Stimulated activated CD4-positive, alpha-beta T cell treated with anti-CD3 and anti-CD28 coated beads, Interleukin-2, amount 100 ng/mL, for 48 hours (primary cell): ENCODE measurements at places on chromosomes 2 and 18.

DNA sequence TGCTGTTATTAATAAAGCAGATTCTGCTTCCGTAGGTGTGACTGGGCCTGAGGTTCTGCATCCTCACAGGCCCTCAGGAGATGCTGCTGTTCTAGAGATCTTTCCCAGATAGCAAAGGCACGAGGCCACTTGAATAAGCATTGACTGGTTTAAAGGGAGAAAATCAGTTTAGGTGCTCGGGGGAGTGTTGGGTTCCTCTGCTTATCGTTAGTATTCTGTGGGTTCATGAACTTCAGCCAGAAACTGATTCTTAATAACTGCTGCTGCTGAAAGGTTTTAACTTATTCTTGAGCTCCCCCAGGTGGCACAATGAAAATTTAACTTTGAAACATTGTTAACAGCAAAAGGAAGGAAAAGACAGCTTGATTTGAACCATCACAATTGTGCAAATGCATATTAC lies 56.9 kb downstream of the ITGA6 start:
- DNase-seq: no peak

DNA sequence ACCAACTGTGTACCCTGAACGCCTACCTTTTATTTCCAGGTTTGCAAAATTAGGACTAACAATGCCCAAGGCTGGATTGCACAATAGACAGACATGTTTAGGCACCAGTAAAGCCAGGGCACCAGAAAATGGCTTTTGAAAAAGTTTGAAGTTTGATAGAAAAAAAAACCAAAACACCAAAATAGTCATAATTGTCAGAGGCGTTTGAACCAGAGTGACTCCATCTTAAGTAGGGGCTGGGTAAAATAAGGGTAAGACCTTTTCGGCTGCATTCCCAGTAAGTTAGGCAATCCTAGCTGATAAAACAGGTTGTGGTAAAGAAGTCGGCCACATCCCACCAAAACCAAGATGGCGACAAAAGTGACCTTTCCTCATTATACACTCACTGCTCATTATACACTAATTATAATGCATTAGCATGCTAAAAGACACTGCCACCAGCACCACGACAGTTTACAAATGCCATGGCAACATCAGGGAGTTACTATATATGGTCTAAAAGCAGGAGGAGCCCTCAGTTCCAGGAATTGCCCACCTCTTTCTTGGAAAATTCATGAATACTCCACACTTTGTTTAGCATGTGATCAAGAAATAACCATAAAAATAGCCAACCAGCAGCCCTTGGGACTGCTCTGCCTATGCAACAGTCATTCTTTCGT lies 105.1 kb upstream of the MSH2 start:
- no peak for DNase-seq

GRCh38 chr2:151946899-151947812 lies 118.9 kb upstream of the ARL5A start:
- no peak for DNase-seq

DNA sequence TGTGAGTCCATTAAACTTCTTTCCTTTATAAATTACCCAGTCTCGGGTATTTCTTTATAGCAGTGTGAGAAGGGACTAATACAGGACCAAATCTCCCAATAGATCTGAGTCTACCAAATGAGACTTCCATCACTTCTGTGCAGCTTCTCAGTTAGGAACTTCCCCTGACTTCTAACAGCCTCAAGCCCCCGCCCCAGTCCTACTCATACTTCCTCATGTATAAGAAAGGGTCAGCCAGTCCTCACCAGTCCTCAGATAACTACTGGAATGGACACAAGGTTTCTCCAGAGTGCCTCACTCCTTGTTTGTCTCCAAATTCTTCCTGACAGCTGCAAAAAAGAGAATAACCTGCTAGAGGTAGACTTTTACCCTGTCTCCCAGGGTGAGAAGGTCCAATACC lies 19.5 kb downstream of the TTC32 start:
- DNase-seq: no peak

DNA sequence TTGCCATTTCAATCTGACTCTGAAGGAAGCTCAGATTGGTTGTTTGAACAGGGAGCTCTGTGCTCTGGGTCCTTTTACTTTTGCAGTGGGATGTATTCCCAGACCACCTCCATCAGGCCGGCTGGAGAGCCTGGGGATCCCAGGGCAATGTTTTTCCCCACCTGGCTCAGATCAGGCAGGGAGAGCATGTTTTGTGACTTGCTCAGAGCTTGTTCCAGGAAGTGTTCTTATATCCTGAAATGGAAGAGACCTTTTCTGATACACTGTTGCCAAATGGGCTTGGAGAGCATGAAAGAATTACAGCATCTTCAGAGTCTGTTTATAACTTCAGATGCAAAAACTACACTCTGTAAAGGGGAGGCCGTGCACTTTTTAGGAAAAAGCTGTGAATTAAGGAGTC lies 56.0 kb downstream of the LIPG start:
- DNase-seq: no peak

GRCh38 chr18:76231402-76231801 lies 263.6 kb downstream of the ZNF516 start:
- no peak for DNase-seq

DNA sequence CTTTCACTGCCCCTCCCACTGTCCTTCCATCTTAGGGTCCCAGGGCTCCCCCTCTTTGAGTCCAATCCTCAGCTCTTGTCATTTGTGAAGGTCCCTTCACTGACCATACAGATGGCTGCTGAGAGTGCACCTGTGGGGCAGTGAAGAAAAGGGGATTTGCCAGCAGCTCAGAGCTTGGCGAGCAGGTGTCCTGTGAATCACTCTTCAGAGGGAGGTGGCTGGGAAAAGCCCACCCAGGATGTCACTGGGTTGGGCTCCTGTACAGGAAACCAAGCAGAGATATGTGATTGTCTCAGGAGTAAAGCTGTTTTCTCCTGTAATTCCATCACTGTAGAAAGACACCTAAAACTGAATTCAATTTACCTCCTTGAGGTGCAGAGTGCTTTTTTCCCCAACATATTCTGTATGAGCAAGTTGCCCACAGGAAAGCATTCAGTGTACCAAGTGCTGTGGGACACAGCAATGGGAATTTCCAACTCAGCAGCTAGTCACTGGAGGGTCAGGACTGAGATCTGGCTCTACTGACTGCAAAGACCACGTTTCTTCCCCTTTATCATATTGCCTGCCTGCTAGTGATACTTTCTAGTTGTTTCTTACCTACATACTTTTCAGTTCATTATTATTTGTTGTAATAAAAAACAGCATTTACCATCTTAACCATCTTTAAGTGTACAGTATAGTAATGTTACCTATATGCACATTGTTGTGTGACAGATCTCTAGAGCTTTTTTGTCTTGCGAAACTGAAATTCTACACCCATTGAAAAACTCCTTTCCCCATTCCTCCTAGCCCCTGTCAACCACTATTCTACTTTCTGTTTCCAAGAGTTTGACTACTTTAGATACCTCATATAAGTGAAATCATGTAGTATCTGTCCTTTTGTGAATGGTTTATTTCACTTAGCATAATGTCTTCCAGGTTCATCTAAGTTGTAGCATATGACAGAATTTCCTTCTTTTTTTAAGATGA lies 239.1 kb downstream of the TSN start:
- DNase-seq: no peak

GRCh38 chr18:36372903-36373311 lies 75.4 kb downstream of the FHOD3 start:
- no peak for DNase-seq

DNA sequence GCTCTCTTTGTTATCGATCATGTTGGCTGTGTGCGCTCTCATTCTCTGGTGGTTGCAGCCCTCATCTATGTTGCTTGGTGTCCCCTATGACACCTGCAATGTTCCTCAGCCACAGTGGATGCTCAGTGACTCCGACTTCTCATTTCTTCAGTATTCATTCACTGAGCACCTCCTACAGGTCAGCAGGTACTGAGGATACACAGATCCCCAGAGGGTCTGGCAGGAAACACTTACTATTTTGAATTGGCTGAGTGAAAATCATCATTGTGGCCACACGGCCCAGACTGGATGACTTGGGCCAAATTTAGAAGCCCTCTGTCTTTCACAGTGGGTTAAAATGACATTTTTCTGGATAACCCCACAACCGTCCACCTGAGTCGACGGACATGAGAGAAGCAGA lies 32.1 kb downstream of the EN1 start:
- DNase-seq: no peak

DNA sequence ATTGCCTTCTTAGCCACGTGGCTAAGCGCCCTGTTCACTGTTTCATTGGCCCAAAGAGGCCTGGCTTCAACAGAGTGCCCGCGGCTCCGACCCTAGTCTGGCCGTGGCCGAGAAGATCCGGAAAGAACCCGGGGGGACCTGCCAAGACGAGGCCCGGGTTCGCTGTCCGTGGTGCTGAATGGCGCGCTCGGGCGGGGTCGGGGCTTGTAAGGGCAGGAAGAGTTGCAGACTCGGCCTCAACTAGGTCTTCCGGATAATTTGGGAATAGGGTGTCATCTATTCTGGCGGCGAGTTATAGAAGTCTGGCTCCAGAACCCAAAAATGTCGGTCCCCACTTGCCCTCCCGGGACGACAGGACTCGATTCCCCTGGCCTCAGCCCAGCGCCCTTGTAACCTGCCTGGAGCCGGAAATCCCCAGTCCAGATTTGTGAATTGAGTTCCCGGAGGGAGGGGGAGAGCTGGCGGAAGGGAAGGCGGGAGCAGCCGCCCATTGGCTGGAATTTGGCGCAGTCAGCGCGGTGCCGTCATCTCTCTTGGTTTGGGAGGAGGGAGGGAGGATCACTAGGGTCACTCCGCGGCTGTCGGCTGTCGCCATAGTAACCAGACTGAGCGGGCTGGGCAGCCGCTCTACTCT lies 3.5 kb downstream of the CDK5R2 start:
- DNase-seq: peak; percentile 56

DNA sequence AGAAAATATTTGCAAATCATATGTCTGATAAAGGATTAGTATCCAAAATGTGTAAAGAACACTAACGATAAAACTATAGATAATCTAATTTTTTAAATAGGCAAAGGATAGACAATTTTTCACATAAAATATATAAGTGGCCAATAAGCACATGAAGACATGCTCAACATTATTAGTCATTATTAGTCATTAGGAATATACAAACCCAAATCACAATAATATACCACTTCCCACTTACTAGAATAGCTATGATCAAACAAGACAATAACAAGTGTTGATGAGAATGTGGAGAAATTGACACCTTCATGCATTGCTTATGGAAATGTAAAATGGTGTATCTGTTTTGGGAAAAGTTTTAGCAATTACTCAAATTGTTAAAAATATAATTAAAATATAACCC lies 12.6 kb upstream of the MAP2 start:
- no peak for DNase-seq

DNA sequence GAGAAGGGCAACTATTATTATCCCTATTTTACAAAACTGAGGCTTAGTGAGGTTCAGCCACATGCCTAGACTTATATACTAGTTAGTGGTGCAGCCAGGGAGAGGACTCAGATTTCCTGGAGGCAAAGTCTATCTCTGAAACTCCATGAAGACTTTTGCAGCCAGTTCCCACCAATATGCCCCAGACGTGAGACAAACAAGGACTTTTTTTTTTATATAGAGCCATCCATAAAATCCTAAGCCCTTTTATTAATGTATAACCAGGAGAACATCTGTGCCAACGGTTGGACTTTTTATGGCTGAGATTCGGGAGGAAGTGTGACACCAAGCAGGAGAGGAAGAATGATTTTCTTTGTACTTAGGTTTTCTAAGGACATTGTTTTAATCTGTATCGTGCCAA lies 29.9 kb downstream of the LIPG start:
- DNase-seq: no peak

GRCh38 chr2:71551631-71551915 lies 98.2 kb downstream of the DYSF start:
- no peak for DNase-seq

DNA sequence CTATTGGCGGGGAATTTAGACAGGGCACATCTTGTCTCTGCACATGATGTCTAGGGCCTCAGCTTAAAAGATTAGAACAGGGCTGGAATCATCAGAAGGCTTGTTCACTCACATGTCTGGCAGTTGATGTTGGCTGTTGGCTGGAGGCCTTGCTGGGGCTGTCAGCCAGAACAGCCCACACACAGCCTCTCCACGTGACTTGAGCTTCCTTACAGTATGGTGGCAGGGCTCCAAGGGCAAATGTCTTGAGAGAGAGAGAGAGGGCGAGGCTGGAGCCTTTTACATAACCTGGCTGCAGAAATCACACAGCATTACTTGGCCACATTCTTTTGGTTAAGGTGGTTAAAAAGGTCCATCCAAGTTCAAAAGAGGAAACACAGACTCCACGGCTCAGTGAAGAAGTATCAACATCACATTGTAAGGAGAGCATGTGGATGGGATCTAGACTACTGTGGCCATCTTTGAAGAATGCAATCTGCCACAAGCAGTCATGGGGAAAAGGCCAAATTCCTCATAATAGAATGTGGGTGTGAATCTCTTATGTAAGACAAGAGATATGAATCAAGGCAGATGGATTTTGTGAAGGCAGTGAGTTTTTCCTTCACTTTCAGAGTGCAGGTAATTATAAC lies 30.4 kb downstream of the SRSF7 start:
- DNase-seq: no peak

DNA sequence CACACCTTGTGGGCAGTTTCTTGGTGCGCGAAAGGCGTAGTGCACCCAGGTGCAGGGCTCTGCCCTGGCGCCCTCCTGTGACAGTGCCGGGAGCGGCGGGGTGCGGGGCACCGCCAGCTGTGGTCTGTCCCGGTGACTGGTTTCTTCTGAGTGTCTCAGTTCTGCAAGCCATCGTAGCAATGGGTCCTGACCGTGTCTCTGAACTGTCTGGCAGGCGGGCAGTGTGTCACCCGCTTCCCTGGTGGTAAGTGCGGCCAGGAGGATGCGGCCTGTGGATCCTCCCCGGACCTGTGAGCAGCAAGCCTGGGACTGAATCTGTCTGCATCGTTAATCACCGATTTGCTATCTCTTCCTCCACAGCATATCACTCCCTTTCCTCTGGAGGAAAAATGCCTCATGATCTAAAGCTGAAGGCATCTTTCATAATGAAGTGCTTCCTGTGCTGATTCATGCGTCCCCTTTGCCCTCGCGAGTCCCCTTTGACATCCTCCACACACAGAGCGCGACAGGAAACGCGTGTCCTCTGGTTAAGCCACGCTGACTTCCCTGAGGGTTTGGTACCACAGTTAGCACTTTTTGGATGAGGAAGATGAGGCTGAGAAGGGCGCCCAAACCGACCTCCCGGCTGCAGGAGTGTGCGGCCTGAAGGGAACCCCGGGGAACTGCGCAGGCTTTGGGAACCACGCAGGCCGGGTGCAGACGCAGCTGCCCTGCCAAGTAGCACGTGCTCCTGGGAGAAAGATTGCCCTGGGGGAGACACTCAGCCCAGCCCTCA lies 416.0 kb upstream of the HS6ST1 start:
- DNase-seq: no peak
